ENCODE measurements at places on chromosomes 2 and 18. TPM values are rescaled to one million over a fixed set of nuclear protein-coding genes. Genes with fewer than 3 reads are reported as not detected.

The MYL12A gene
- total RNA-seq, result 8,349 TPM

The IL36G gene
- total RNA-seq, result not detected

The CDH7 gene
- total RNA-seq, result not detected

DNA sequence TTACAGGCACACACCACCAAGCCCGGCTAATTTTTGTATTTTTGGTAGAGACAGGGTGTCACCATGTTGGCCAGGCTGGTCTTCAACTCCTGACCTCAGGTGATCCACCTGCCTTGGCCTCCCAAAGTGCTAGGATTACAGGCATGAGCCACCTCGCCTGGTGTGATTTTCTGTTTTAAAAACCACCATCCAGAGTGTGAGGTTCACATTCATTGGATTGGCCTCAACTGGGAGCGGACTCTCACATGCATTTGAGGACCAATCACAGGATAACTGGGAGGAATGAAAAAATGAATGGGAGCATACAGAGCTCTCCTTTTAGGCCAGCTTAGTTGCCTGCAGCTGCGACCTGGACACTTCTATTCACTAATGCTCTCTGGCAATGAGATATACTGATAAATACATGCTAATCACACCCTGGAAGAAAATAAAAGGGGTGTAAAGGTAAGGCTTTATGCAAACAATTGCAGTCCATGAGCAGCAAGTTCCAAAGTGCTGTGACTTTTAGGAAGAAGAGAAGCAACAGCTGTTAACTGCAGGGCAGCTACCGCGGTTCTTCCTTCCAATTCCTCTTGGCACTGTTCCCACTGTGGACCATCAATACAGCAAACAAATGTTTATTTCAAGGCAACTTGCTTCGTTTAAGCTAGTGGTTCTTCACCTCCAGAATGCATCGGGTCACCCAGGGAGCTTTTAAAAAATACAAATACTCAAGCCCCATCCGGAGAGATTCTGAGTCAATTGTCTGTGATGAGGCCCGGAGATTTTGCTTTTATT is 49.5 kb upstream of the FZD5 start:
- DNase-seq, result no peak

- DNase-seq, result no peak
Observed at GRCh38 chr2:205293559-205293958, 388.7 kb upstream of the NRP2 start.

DNA sequence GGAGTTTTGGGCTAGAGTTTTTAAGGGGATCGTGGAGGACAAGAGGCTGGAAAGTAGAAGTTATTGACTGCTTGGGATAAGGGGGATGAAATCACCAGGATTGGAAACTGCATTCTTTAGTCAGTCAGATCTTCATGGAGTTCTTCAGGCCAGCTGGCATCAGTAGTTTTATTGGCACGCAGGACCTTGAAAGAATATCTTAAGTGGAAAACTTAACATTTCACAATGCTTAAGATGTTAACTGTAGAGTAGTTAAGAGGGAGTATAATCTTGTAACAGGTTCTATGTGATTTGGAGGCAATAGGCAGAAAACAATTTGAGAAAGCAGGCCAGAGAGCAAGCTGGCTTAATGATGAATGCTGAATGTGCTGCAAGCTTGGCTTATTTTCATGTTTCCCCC is 300.4 kb upstream of the KCNH7 start:
- DNase-seq, result no peak

DNA sequence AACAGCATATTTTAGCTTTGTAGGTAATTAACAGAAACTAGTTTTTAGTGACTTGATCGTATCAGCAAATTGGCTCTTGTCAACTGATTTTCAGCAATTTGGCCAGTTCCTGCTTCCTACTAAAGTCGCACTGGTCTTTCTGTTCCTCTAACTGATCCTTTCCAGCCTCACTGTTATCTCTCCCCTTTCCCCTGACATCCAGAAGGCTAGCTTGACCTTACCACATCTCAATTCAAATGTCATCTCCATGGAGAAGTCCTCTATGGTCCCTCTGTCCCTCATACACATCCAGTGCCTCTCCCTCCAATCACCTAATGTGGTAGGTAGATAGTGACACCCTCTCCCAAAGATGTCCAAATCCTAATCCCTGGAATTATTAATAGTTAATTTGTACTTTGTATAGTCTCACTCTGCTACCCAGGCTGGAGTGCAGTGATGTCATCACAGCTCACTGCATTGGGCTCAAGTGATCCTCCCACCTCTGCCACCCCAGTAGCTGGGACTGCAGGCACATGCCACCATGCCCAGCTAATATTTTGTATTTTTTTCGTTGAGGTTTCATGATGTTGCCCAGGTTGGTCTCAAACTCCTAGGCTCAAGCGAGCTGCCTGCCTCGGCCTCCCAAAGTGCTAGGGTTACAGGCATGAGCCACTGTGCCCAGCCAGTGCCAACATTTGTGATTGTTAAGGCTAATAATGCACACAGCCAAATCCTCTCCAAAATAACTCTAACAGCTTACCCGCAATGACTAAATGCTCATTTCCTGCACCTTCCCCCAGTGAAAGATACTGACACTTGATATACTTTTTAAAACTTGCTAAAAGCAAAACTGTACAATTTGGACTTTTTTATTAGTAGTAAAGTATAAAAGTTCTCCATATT is 16.9 kb downstream of the PSTPIP2 start:
- no peak for DNase-seq

- DNase-seq, result no peak
Observed at GRCh38 chr18:34514238-34514637, 195.9 kb upstream of the DTNA start.

The CACNB4 gene
- 0.32 TPM for total RNA-seq

DNA sequence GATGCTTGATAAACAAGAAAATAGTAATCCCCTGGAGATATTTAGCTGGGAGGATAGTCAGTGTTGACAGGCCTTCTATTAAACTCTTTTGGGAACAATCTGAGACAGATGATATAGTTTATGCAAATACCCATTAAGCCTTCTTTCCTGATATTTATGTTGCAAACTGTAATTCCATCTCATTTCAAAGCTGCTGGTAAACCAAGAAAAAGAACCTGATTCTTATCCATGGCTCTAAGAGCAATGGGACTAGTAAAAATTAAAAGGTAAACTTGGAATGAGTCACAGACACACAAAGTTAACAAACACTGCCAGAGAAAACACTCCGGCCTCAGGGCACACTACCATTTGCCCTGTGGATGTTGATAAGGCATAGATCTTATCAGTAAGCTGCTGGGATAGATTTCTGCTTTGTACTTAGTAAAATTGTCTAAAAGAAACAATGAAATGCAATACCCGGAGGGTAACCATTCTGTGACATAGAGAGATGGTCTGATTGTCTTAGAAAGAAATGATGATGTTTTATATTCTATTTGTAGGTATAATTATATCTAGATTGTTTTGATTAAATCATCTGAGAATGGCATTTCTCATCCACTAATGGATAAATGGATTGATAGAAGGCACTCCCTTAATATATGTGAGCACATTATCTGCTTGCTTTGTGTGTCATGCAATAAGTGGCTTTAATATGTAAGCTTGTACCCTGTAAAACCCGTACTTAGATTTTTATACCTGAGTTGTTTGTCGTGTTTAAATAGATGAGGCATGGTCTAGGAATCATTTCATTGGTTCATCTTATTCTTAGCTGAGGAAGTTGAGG is 13.2 kb downstream of the GALR1 start:
- no peak for DNase-seq

- DNase-seq, result no peak
Observed at GRCh38 chr2:203720915-203721672, 14.7 kb downstream of the CD28 start.

DNA sequence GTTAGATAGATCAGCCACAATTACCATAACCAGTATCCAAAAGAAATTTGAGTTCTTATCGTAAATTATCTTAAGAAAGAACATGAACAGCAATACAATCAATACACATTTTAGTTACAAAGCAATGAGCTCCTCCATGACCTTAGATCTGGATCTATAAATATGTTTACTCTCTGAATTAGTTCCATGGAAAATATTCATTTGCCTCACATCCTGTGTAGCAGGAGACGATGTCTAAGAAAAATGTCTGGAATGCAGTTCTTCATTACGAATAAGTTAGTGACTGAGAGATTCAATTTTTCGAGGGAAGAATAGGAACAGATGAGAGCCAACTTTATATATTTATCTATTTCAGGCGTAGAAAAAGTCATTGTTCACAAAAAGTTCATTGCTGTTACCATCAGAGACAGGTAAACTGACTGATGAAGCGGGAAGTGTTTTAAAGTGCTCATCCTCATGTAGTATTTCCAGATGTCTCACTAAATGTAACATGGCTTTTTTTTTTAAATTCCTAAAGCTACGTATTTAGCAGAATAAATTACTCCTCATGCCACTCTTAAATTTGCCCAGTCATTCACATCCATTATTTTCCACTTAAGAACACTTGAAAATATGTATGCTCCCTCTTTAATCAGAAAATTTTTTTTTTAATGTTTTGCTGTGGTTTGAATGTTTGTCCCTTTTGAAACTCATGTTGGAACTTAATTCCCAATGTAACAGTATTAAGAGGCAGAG is 106.5 kb upstream of the SCN1A start:
- no peak for DNase-seq
